Stimulated activated CD4-positive, alpha-beta T cell treated with anti-CD3 and anti-CD28 coated beads, Interleukin-1b, Interleukin-23, amount 100 ng/mL, for 1 hour (primary cell): ENCODE measurements at places on chromosomes 5 and 9.
A peak's percentile ranks its signal among the peaks of the same experiment; 100 is the strongest.

GRCh38 chr9:90107040-90107725, 502.4 kb downstream of the GADD45G start:
- DNase-seq, result no peak

DNA sequence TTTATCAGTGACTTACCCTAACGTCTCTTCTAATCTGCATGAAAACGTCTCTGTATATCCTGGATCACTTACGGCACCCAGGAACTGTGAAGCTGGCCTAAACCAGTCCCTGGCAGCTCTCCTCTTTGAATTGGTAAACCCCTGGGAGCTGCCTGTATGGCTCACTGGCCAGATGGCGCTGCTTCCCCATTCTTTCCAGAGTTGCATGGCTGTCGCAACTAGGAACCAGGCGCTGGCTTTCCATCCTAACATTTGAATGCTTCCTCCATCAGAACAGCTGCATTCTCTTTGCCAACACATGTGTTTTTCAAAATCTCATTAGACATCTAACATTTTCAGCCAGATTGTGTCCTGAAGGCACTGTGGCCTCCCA, 8.0 kb upstream of the PCA3 start:
- DNase-seq, result no peak

DNA sequence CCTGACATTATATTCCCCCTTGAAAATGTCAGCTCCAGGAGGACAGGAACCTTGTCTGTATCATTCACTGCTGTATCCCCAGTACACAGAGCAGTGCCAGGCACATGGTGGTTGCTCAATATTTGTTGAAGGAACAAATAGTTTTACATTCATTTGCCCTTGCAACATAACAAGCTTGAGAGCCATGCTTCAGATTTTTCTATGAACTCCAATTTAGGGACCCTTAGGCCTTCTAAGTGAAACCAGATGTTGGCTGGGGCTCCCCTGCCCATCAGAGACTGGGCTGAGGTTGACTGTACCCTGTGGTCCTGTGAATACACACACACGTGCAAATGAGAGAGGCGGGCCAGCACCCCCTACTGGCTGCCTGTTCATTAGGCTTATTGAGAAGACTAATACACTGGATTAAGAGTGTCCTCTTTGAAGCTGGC, 214.9 kb upstream of the WWC1 start:
- no peak for DNase-seq

DNA sequence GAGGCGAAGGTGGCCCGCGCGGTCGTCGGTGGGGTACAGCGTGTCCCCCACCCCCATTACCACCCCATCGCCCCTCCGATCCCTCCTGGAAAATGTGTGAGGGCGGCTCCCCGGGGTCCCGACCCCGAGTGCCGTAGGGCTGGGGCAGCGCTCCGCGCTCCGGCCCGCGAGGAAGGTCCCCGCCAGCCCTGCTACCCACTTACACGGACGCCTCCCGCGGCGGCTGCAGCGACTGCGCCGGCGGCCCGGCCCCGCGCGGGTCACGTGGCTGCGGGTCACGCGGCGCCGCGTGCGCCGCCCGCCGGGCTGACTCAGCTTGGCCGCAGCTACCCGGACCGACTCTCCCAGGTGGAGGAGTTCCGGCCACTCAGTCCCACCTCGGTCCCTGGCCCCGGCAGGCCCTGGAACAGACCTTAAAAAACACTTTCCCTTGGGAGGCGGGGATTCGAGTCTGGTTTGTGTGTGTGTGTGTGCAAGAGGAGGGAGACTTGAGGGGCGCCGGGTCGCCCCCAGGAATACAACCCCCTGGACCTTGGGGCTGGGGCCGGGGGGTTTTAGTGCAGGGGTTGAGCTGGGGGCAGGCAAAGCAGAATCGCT, at the start of gene GNPDA1:
TSS of gene GNPDA1 (minus strand) at position 236 of the 597 bp plus-strand sequence. CDS start 992 bp downstream, outside the sequence.
- DNase-seq, result peak; percentile 34

DNA sequence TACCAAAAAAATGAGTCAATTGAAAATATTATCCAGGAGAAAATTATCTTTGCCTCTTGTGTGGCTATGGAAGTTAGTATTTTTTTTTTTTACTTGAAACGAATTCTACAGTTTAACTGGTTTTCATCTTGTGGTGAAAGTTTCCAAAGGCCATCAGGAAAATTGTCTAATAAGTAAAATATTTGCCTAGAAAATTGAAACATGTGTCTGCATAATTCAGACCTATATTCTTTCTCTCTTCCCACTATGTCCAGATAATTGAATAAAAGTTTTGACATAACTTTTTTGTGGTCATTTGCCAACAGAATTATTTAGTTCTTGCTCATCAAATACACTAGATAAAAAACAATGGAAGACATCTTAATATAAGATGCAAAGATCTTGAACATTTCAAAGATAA, 321.5 kb upstream of the RPS23 start:
- DNase-seq, result no peak

DNA sequence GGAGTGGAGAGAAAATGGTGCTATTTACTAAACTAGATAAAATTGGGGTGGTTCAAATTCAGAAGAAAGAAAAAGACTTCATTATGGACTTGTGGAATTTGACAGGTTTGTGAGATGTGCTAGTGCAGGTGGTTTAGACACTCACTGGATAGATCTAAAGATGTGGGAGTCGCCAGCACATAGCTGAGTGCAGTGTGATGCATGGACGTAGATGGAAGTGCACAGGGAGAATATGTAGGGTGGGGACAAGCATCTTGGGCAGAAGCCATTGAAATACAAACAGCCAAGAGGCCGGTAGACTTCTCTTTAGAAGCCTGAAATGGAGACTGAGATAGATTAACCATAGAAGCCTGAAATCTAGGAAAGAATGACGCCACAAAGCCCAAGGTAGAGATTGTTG, 10.7 kb downstream of the HAPLN1 start:
- DNase-seq, result no peak

GRCh38 chr5:83764101-83764500, 43.4 kb upstream of the HAPLN1 start:
- no peak for DNase-seq
